Hematopoietic multipotent progenitor cell (in vitro differentiated cells): ENCODE measurements at places on chromosomes 16 and 17. TPM values are rescaled to one million over a fixed set of nuclear protein-coding genes. Genes with fewer than 3 reads are reported as not detected.

- no peak for DNase-seq
These were observed 38.0 kb downstream of the HEATR3 start for GRCh38 chr16:50103764-50104163.

- no peak for DNase-seq
These were observed at the start of gene PPP1R1B for GRCh38 chr17:39626171-39627046. Gene PPP1R1B, plus strand, starts transcription at chr17:39626952. Its CDS starts 441 bp downstream, at chr17:39627393.

DNA sequence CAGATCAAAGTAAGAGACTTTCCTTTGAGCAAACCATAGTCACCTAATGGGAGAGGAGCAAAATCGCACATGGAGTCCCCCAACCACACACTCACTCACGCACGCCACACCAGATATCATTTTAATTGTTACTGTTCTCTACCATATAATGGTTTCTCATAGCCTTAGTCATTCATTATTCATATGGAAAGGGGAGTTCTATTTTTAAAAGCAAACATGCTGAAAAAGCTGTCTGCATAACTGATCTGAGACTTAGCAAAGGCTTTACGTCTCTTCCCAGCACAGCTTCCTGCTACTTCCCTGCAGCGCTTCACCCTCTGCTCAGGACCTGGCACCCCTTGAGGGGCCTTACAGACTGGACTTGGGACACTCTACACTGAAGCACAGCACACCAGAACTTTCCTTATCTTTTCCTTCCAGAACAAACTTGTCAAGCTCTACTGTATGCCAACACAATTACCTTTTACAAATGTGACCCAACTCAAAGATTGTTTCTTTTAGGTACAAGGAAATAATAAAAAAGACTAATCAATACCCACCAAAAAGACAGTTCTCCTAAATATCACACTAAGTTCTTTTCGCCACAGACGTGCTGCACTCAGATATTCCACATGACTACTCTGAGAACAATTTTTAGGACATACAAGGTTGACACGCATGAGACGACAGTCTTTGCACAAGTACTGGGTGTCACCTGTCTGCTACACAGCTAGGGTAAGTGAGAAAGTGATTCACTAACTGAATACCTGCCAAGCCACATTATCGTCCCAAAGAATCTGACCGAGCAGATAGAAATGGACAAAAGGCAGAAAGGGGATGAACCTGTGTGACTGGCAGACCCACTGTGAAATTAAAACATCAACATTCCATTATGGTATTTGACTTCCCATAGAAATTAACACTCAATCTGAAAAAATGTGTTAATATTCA is 21.5 kb downstream of the SRP68 start:
- DNase-seq = no peak

GRCh38 chr17:41689497-41690299 is 1.0 kb downstream of the EIF1 start:
- DNase-seq = peak; percentile 86

DNA sequence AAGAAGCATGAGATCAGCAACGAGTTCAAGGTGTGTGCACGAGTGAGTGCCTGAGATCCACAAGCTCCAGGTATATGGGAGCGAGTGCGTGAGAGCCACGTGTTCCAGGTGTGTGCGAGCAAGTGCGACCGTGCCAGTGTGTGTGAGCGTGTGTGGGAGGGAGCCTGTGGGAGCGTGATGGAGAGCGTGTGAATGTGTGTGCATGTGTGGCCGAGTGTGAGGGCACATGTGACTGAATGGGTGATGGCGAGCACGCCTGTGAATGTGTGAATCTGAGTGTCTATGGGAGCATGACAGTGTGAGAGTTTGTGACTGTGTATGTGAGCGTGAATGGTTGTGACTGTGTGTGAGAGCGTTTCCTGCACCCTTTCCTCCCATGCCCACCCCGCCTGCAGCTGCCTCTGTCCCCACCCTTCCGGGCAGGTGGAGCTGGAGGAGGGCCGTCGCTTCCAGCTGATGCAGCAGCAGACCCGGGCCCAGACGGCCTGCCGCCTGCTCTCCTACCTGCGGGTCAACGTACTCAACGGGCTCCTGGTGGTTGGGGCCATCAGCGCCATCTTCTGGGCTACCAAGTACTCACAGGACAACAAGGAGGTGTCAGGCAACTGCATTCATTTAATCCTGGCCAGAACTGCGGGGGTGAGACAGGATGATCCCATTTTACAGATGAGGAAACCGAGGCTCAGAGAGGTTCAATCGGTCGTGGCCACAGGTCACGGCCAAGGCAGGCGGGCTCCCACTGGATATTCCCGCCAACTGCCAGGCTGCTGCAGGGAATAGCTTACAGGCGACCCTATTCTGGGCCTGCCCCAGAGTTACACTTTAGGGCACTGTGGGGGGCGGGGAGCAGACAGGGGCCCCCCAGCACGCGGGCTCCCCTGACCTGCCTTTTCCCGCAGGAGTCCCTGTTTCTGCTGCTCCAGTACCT is 3.7 kb downstream of the TMC8 start:
- peak; percentile 81 for DNase-seq

GRCh38 chr17:59149841-59150511 is 5.0 kb downstream of the SKA2 start:
- no peak for DNase-seq

The HLF gene
- total RNA-seq = 35.5 TPM

GRCh38 chr17:78803186-78803845 is 21.2 kb upstream of the CYTH1 start:
- DNase-seq = no peak

The SNX20 gene
- total RNA-seq = 48.5 TPM

DNA sequence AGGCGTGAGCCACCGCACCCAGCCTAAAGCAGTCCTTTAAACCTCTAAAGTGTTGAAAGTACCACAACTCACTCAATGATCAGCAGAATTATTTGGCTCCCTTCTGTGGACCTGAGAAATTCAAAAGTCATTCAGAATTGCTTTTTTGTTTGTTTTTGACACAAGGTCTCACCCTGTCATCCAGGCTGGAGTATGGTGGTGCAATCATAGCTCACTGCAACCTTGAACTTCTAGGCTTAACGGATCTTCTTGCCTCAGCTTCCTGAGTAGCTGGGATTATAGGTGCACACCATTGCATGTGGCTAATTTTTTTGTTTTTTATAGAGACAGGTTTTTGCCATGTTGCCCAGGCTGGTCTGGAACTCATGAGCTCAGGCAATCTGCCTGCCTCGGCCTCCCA is 44.3 kb downstream of the TRAF4 start:
- DNase-seq = no peak

DNA sequence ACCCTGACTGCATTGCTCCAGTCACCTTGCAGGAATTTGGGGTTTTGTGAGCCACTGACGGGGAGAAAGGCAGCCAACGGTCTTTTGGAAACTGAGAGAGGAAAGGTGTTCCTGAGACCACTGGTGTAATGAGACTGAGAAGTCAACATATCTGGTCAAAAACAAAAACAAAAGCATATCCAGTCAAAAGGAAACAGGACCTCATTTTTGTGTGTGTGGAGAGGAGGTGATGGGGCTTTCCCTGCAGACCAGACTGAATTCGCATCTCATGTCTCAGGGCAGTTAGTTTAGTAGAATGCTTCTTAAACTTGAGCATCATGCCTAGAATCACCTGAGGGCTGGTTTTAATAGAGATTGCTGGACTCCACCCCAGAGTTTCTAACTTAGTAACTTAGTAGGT is 198.4 kb downstream of the COPRS start:
- no peak for DNase-seq

GRCh38 chr16:3020604-3021448 is 658 bp downstream of the TNFRSF12A start:
- peak; percentile 82 for DNase-seq

The KRTAP3-1 gene
- not detected for total RNA-seq

DNA sequence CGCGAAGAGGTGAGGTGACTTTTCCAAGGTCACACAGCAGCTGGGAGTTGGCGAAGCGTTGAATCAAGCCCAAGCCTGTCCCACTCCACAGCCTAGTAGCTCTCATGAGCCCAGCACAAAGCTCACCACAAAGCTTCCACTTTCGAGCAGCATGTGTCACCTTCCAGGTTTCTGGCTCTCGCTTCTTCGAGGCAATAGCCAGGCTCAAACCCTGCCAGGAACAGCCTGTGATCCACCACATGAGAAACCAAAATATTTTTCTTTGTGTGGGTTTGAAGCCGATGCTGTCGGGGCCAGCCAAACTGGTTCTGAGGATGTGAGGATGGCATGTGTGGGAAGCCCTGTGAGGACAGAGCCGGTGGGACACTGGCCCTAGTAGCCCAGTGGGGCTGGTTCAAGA is 68.1 kb downstream of the COG7 start:
- no peak for DNase-seq

The RPS15A gene
- total RNA-seq = 4,875 TPM

The P2RX5 gene
- 31.5 TPM for total RNA-seq

DNA sequence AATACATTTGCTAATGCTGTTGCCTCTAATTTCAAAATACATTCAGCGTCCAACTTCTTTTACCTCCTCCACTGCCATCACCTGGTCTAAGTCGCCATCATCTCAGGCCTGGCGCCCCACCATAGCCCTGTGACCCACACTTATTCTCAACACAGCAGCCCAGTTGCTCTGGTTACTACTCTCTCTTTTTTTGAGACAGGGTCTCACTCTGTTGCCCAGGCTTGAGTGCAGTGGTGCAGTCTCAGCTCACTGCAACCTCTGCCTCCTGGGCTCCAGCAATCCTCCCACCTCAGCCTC is 7.5 kb upstream of the NKD1 start:
- no peak for DNase-seq

DNA sequence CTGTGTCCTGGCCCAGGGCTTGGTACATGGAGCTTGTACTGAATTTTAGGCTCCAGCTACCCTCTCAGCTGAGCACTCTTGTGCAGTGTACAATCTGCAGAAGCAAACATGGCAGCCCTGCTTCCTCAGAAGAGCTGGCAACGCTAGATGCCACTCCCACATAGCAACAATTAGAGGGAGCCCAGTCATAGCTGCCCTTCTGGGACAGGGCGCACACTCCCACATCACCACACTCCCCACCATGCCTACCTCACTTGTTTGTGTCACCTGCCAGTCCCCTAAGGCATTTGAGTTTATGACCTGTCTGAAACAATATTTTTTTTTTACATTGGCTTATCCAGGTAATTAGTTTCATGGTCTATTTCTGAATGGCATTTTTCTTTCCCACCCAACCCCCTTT is 72.3 kb downstream of the C17orf67 start:
- no peak for DNase-seq

The TP53TG3 gene
- total RNA-seq = 0.27 TPM

DNA sequence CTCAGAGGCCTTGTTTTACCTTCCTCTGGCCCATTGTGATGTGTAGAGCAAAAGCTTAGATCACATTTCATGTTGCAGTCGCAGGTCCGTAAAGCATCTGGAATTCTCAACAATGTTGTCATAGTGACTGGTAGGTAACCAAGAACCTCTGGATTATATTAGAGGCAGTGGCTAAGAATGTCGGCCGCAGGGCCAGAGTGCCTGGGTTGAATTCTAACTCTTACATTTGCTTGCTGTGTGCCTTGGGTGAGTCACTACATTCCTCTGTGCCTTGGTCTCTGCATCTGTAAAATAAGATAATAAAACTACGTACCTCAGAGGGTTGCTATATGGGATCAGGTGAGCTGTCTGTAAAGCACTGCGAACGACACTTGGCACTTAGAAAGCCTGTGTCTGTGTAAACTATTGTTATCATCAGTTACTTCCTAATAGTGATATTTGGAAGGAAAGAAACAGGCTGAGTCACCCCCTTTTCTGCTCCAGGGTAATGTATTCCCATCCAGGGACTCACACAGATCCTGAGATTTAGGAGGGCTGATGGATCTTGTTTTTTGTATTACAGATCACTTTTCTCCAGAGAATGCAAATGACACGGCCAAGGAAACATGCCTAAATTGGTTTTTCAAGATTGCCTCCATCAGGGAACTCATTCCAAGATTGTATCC is 52.2 kb downstream of the VPS35L start:
- DNase-seq = no peak

DNA sequence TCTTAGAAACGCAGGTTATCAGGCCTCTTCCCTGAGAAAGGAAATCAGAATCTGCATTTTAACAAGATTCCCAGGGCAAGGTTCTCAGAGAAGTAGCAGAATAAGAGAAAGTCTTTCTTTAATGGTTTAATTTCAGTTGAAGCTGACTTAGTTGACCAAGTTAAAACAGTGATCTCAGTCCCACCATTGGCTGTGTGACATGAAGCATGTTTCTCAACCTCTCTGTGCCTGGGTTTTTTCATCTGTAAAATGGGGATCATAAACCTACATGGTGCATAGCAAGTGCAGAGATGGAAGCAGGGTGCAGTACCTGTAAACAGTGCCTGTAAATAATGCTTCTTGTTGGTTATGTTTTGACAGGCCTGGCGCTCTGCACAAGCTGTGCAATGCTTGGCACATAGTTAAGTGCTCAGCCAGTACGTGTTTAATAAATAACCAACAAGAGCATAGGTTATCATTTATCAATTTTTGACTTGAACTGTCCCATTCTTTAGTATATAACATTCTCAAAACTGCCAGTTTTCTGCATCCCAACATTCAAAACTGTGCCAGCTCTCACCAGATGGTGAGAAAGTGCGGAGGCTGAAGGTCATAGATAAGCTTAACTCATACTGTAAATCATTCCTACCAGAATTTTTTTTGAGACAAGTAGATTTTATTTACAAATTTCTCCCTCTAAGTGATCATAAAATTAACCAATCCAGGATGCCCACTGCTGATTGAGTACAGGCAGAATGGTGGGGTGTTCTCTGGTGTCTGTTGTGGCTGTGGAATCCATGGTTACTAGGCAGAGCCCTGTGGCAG is 6.9 kb downstream of the C17orf67 start:
- no peak for DNase-seq

DNA sequence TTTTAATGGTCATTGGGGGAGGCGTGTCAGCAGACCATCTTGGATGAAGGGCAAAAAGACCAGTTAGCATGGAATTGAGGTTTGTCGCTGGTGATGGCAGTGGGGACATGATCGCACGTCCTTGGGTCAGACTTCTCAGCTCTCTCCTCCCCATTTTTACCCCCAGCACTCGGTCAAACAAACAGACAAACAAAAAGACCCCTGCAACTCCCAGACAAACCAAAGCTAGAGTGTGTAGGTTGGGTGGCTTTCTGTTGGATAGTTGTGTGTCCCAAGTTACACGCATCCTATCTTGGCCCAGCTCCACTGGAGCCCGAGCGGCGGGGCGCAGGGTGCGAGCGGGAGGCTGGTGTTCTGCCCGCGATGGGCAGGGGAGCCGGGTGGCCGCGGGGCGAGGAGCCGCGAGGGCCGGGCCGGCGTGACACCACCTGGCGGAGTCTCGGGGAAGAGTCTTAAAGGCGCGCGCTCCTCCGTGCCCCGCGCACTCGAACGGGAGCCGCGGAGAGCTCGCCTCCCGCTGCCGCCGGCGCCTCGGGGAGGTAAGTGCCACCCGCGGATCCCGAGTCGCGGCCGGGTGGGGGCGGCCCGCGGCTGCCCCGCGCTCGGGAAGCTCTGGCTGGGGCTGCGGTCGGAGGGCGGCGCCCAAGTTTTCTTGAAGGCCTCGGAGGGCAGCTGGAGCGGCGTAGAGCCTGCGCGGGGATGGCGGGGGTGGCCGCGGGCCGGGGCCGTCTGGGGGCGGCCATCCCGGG is 18.5 kb upstream of the NTN1 start:
- DNase-seq = no peak

DNA sequence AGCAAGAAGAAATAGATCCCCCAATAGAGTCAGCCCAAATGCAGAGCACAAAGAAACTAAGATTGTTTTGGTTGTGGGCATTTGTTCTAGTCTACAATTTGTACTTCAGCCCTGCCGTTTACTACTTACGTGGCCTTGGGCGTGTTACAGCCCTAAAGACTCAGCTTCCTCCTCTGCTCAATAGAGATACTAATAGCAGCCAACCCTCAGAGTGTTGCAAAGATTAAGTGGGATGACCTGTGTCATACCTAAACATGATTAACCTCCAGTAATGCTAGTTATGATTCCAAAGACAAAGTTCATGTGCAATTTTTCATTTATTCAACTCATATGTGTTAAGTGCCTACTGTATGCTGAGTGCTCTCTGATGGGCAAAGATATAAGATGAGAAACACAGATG is 43.1 kb downstream of the MAF start:
- no peak for DNase-seq

The RUNDC3A gene
- 1.6 TPM for total RNA-seq

The ACSM2A gene
- total RNA-seq = not detected
